ENCODE measurements at places on chromosomes 4 and X.

DNA sequence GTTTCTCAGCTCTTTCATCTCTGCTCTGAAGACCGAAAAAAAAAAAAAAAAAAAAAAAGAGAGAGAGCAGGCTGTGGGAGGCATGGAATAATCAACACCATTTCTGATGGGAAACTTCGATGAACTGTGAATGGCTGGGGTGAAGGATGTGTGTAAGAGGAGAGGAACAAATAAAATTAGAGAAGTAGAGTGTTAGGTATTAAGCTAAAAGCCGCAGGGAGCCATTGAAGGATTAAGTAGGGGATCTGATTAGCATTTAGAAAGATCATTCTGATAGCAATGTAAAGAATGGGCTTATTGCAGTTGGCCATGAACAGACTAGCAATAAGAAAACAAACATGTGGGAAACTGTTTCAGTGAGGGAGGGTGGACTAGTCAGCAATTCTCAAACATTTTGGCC lies 33.6 kb upstream of the JADE1 start:
- DNase-seq: no peak

DNA sequence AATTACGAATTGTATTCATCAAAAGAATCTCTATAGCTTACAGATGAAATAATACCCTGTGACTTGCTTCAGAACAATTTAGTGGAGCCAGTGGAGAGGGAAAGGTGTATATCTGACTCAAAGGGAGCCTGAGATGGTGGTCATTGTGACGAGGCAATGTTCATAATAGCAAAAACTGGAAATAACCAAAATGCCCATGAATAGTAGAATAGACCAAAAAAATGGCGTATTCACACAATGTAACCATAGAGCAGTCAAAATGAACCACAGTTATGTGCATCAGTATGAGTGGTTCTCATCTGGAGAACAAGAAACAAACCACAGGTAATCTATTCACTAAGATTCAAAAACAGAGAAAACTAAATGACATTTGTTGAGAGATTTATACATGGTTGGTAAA lies 125.3 kb upstream of the CLNK start:
- DNase-seq: no peak

DNA sequence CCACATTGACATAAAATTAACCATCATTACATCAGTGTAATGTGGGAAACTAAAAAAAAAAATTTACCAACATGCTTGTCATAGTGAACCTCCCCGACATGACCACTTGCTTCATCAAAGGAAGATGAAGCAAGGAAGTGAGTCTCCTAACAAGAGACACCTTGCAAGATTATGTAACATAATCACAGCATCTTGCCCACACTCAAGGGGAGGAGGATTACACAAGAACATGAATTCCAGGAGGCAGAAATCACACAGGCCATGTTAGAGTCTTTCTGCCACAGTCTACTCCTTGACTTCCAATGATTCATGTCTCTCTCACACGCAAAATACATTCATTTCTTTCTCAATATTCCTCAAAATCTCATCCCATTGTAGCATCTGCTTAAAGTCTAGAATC lies 93.3 kb downstream of the AKAP4 start:
- no peak for DNase-seq

DNA sequence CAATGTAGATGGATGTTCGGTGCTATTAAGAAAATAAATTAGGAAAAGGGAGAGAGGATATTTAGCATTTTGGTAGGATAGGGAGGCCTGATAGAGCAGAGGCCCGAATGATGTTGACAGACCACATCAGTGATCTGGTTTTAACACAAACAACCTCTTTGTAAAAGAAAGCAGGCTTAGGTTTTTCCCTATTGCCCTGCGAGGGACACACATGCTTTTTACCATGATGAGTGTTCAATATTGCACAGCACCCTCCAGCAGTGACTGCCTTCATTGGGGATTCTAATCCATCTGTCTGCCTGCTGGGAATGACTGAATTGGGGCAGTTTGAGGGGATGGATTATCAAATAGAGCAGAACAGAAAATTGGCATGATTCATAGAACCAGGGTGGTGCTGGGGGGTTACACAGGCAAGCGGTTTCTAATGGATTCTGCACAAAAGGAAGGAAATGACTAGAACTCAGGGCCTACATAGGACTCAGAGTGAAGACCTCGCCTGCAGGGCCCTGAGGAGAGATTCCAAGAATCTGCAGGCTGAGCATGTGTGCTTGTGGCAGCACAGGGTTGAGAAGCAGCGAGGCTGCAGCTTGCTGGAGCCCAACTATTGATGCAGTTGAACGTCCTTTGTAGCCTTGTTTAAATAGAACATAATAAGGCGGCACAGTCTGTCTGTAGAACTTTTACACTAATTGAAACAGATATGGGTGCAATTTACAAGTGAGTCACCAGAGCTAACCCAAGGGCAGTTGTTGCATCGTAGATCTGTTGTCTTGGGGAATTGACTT lies 58.0 kb downstream of the RHOH start:
- DNase-seq: no peak

DNA sequence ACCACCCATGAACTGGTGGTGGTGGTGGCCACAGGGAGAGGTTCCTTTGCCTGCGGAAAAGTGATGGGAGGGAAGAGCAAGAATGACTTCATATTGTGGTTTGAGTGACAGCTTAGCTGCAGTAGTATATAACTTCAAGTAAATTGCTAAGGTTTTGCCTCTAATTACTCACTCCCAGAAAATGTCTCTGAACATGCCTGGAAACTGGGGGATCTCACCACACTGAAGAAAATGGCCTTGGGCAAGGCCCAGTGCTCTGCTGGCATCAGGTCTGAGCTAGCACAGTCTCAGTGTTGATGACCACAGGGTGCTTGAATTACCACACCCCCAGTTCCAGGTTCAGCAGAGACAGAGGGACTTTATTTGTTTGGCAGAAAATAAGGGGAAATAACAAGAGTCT lies 2085.4 kb downstream of the ARAP2 start:
- no peak for DNase-seq

- no peak for DNase-seq
These were observed 90.8 kb upstream of the SLC34A2 start for GRCh38 chr4:25564836-25565235.

DNA sequence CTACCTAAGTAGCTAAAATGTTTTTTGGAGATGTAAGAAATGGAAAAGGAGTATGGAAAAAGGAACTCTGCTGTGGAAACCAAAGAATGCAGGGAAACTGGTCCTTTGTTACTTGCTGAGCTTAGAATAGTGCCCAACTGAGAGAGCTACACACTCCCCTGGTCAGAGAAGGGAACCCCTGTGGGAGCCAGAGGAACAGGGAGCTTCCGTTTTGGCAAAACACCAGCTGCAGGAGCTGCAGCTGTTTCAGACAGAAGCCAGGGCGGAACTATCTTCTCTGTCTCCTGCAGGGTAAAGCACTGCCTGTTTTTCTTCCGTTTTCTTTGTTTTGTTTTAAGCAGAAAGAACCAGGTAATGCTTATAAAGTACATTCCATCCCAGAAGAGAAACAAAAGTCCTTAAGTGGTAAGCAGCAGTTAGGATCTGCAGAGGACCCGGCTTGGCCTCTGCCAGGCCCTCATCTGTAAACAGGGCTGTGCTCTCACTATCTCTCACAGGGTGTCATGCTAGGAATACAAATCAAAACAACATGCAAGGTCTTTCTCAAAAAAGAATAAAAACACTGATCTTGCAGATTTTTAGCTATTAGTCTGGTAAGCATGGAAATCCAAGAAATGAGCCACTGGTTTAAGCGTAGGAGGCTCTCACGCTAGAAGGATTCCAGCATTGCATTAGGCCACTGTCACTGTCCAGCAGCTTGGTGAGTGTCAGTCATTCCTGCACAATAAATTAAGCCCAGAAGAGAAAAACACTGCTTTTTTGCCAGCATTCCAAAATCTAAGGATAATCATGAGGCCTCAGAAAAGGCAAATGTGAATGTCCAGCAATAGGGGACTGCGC lies 76.1 kb downstream of the CHST7 start:
- DNase-seq: peak; percentile 69

- DNase-seq: no peak
These were observed 58.2 kb downstream of the DCLK2 start for GRCh38 chr4:150136481-150136880.

- no peak for DNase-seq
These were observed 57.0 kb upstream of the GPR78 start for GRCh38 chr4:8523175-8523574.

GRCh38 chr4:116665716-116666115 lies 419.7 kb downstream of the TRAM1L1 start:
- DNase-seq: no peak

DNA sequence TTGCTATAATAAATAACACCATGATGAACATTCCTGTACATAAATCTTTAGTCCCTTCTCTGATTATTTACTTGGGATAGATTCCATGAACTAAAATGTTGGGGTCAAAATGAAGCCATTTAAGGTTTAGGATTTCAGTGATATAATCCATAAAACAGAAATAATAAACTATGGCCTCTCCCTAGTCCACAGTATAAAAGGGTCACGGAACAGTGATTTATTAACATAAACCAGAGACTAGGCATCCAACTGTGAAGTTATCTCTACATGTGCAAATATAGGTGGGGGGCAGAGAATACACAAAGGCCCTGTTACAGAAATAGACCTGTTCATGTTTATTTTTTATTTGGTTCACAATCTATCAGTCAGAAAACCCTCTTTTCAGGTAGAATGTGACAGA lies 499.1 kb upstream of the SLIT2 start:
- no peak for DNase-seq

DNA sequence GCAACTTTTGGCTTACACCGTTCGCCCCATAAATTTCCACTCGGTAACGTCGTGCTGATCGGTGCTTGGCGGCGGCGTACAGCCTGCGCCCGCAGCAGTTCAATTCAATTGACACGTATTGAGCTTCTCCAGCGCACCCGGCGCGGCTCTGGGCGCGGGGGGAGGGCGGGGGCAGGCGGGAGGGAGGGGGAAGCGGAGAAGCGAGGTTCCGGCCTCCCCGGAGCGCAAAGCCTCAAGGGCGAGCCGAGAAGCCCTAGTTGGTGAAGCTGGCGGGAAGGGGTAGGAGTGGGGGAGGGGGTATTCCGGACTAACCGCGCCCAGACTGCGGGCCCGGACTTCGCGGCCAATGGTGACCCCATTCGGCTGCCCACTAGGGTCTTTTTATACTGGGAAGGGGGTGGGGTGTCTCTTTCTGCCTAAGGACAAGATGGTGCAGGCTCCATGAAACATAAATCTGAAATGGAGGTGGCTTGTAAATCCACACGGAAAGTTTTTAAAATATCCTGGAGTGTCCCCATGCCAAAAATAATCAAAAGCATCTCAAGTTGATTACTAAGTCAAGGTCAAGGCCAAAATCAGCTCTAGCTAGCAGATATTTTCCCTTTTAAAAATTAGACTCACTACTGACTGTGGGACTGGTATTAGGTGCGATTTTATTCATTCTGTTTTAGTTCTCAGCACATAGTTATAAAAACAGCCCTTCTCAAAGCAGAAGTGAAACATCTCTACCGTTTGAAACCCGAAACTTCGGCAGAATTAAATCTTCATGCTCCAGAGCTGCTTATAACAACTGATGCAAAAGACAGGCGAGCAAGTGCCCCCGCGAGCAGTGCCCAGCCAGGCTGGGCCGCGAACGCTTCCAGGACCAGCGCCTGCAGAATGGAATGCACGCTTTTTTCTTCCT lies 1.5 kb upstream of the BCOR start:
- peak; percentile 79 for DNase-seq

GRCh38 chr4:115529126-115529525 lies 415.7 kb upstream of the NDST4 start:
- DNase-seq: no peak

DNA sequence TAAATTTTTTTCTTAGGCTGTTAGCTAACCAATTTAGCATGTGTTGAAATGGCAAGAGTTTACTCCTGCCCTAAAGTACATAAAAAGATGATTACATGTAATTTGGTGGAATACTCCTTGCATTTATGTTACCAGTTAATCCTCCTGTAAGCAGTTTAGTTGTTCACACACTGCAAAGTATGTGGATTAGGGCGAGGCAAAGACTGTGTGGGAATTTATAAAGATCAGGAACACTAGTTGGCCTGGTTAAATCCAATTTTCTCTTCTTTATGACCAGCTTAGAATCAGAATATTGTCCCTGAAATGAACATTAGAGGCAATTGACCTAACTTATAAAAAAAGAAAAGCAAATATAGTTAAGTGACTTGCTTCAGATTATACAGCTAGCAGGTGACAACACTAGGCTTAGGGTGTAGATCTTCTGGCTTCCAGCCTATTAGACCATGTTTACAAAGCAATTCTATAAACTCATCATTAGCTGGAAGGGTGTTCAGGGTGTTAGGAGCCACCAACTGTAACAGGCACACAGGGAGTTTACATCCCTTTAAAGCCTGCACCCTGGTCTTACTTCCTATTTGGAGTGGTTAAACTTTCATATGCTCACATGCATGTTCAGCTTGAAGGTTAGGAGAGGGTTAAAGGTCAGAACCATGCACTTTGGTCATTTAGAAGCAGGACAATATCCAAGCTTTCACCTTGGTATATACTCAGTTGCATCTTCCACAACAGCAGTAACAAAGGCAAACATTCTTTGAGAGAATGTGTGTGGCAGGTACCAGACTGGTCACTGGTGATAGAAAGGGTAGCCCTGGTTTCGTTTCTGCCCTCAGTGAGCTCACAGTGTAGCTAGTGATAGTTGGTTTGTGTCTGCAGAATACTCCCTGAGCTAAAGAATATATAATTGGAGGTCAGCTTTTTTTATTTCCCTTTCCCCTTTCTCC lies 72.6 kb downstream of the GC start:
- DNase-seq: no peak

GRCh38 chr4:7222521-7222920 lies 30.2 kb downstream of the SORCS2 start:
- no peak for DNase-seq

GRCh38 chrX:23786268-23786815 lies 3.4 kb downstream of the SAT1 start:
- DNase-seq: no peak

- no peak for DNase-seq
These were observed 3.3 kb upstream of the RAB33B start for GRCh38 chr4:139450586-139450985.

- no peak for DNase-seq
These were observed 1877.9 kb upstream of the PCDH7 start for GRCh38 chr4:28842271-28842670.

GRCh38 chrX:153922932-153923857 lies 2.9 kb downstream of the ARHGAP4 start:
- peak; percentile 47 for DNase-seq

DNA sequence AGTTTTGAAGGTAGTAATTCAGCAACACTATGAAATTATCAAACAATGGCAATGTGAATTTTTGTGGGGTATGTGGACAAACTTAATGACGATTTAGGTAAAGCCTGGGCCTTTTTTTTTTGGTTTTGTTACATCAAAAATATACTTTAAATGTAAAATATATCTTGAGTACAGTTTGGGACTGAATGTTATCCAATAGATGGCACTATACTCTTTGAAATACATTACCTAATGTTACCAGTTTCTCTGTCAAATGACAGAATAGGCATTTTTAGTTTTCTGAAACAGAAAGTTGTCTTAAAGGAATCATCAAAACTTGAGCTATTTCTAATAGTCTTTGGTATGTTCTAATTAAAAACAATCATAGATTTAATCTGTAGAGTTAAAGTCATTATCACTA lies 1651.9 kb downstream of the C4orf33 start:
- DNase-seq: no peak

Data from H9 (cell line).